MG63 (cell line): ENCODE measurements at places on chromosomes 1 and 21.

GRCh38 chr1:54275349-54275748 lies 75.4 kb downstream of the MRPL37 start:
- DNase-seq = peak; percentile 99

- DNase-seq = peak; percentile 52
These were observed 30.0 kb downstream of the LRRC3 start for GRCh38 chr21:44485254-44485793.

GRCh38 chr1:9374748-9375341 lies 82.2 kb downstream of the SPSB1 start:
- DNase-seq = no peak

GRCh38 chr1:56310945-56311344 lies 268.4 kb downstream of the PLPP3 start:
- DNase-seq = no peak

DNA sequence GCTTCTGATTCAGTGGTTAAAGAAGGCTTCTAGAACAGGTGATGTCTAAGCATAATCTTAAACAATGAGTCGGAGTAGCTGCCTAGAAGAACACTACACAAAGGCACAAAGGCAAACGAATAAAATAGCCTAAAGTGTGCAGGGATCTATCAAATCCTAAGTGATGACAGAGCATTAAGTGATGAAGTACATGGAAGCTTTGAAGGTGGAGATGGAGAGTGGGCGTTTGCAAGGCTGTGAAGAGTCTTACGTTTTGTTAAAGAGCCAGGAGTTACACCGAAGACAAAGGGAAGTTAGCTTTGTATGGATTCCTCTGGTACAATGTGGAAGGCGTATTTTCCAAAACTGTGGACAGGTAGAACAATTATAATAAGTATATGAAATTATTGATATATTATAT lies 270.6 kb downstream of the NEGR1 start:
- DNase-seq = no peak

DNA sequence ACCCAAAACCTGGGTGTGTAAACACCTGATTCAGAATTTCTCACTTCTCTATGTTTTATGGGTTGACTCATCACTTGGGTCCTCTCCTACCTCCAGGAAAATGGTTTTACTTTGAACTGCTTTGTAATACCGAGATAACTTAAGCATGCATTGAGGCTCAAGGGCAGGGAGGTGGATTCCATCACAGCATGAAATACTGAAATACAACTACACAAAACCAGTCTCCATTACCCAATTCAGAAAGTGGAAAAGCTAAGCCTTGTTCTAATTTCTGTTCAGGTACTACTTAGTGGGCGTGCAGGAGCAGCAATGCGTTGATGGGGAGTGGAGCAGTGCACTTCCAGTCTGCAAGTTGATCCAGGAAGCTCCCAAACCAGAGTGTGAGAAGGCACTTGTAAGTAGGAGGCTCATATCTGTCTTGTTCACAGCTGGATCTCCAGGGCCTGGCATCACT lies 6.1 kb upstream of the C4BPA start:
- DNase-seq = no peak

DNA sequence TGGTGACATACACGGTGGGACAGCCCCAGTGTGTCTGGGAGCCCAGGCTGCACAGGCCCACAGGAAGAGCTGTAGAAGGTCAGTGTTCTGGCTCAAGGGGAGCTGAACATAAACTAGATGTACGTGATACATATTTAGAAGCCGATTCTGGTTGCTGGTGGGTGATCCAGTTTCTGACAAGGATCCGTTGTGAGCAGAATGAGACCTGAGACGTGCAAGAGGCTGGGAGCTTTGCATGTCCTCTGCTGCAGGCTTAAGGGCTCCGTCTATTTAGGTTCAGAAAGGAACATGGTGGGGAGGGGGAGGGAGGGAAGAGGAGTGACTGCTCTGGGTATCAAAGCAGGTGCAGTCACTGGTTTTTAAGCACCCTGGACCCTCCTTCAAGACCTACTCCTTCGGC lies 18.6 kb downstream of the LRRC38 start:
- DNase-seq = no peak

- DNase-seq = peak; percentile 34
These were observed 1.8 kb downstream of the ARPC5 start for GRCh38 chr1:183633676-183634343.

- DNase-seq = peak; percentile 79
These were observed 534 bp downstream of the C1orf56 start for GRCh38 chr1:151047925-151048644.

GRCh38 chr1:209383907-209384709 lies 199.4 kb upstream of the CAMK1G start:
- DNase-seq = no peak

- no peak for DNase-seq
These were observed 14.1 kb upstream of the A3GALT2 start for GRCh38 chr1:33335020-33335419.

- no peak for DNase-seq
These were observed 27.3 kb downstream of the F11R start for GRCh38 chr1:160993544-160994193.

- no peak for DNase-seq
These were observed 246.4 kb downstream of the MATN1 start for GRCh38 chr1:30476911-30477459.

- DNase-seq = no peak
These were observed 263.3 kb downstream of the MRPL39 start for GRCh38 chr21:25343774-25344545.

DNA sequence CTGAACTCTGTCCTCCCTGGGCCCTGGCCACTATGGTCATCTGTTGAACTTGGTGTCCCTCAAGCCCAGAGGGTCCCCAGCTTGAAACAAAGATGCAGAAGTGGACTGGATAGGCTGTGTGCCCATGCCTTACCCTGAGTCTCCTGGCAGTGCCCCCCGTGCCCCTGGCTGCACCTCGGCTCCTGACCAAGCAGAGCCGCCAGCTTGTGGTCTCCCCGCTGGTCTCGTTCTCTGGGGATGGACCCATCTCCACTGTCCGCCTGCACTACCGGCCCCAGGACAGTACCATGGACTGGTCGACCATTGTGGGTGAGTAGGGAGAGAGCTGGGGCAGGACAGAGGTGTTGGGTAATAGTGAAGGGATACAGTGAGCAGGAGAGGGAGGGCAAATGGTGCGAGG lies 10.7 kb downstream of the TIE1 start:
- DNase-seq = no peak

- DNase-seq = no peak
These were observed 207.1 kb downstream of the HIVEP3 start for GRCh38 chr1:41711581-41711980.

- DNase-seq = no peak
These were observed 14.1 kb downstream of the CTSS start for GRCh38 chr1:150751443-150751842.

DNA sequence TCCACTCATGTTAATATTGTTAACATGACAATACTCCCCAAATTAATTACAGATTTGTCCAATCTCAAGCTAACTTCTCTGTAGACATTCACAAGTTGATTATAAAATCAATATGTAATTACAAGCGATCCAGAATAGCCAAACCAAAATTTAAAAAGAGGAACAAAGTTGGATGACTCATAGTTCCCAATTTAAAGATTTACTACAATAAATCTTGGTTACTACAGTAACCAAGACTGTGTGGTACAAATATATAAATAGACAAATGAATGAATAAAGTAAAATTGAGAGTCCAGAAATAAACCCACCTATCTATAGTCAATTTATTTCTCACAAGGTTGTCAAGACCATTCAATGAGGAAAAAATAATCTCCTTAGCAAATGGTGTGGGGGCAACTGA lies 7.1 kb upstream of the KRTAP10-4 start:
- no peak for DNase-seq

DNA sequence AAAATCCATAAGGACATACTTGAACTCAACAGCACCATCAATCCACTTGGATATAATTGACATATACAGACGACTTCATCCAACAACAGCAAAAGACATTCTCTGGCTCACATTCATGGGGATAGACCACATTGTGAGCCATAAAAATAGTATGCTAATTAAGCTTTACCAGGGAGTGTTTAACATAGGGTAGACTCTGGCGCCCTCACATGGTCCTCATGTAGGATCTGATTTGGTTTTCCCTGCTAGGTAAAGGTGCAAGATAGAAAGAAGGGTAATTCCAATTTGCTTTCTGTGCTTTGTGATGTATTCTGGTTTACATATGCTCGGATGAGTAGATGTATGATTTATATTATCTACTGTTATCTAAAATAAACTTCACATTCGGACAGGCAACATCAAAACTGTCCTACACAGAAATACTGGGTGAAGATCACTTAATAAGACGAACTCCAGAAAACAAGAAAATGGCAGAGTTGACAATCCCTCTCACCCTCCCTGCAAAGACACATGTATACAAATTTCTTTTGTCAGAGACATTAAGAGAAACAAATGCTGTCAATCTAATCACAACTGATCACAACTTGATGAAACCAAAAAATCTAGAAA lies 27.7 kb downstream of the CR1L start:
- peak; percentile 30 for DNase-seq

DNA sequence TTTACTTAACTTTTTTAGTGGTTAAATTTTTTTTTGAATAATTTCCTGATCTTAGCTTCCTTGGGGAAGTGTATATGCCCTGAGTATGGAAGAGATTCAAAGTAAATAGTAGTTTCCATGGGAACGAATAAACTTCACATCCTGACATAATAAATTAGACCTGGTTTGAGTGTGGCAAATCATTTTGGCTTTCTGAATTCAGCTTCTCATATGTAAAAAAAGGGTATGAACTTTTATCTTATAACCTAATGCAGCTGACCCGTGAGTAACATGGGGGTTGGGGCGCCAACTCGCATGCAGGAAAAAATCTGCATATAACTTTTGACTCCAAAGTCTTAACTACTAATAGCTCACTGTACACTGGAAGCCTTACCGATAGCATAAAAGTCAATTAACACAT lies 736.8 kb upstream of the NCAM2 start:
- no peak for DNase-seq

DNA sequence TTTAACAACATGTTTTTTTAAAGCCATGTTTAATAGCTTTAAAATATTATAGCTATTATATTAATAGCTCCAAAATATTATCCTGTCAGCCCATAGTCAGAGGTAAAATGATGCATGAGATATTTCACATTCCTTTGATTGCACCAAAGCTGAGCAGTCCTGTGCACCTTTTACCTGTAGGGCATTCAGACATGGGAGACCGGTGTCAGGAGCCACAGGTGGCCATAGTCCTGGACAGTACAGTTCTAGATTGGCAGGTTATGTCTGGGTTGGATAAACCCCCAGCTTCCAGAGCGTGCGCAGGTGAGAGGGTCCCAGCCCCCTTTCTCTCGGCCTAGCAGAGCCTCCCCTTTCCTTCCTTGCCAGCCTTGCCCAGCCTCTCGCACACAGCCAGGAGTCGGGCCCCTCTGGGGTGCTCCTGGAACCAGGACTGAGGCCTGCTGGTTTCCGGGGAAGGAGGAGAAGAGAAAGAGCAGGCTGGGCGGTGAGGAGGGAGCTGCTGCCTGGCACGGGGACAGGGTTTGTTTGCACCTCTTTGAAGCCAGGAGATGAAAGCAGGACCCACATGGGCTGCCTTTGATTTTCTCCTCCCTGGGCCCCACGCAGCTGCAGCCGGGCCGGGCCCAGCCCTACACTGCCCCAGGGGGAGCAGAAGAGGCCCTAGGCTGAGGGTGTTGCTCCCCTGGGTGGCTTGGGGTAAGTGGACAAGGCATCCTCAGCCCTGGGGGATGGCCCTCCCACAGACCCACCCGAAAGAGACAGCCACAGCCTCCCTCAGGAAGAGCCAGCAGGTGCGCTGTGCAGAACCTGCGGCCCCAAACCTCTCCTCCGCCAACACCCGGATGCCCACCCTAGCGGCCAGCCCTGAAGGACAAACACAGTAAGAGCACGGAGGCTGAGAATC lies 75.2 kb upstream of the TARDBP start:
- DNase-seq = no peak

DNA sequence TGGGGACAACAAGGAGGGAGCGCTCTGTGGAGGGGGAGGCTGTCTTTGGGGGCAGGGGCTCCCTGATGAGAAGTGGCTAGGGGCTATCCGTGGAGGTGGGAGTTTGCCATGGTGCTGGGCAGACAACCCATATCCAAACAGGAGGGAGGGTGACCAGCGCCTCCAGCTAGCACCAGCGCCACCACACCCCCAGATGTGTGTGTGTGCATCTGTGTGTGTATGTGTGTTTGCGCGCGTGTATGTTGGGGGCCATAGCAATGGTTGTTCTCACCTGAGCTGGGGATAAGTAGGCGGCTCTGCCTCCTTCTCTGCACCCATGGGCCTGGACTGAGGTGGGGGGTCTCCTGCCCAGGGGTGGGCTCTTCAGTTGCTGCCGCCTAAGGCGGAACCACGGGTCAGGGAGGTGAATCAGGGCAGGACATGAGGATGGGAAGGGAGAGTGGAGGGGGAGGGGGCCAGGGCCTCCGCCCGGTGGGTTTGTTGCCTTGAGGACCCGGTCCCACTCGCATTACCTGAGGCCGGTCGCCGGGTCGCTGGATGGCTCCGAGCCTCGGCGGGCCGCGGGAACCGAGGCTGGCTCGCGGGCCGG lies 345 bp downstream of the HPCAL4 start:
- no peak for DNase-seq

- DNase-seq = no peak
These were observed 241.8 kb upstream of the KIAA0040 start for GRCh38 chr1:175434283-175434860.

DNA sequence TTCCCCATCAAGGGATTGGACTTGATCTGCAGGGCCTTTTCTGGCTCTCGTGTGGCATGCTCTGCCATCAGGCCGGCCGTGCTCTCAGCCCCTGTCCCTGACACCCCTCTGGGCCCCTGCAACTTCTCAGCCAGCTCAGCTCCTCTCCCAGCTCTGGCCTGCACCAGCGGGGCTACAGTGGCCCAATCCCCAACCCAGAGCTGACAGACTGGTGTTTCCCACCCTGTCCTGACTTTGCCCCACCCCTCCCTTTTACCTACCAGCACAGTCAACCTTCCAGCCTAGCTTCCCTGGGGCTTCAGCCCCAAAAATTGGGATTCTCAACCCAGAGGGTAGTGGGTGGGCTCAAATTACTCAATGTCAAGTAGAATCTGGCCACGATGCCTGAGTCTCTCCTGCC lies 149.3 kb downstream of the SYF2 start:
- DNase-seq = no peak

- DNase-seq = no peak
These were observed 948 bp downstream of the FBXO2 start for GRCh38 chr1:11653101-11653860.

DNA sequence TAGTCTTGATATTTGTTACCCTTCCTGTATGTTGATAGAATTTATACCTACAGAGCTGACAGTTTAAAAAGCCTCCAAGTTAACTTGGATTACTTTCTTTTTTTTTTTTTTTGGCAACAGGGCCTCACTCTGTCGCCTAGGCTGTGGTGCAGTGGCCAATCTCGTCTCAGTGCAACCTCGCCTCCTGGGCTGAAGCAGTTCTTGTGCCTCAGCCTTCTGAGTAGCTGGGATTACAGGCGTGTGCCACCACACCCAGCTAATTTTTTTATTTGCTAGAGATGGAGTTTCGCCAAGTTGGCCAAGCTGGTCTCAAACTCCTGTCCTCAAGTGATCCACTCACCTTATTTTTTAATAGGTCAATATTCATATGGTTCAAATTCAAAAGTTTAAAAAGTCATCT lies 32.7 kb downstream of the WDTC1 start:
- DNase-seq = no peak

GRCh38 chr1:90012300-90012699 lies 17.4 kb downstream of the ZNF326 start:
- DNase-seq = no peak

GRCh38 chr1:115781851-115782250 lies 13.3 kb upstream of the CASQ2 start:
- DNase-seq = no peak

GRCh38 chr1:85133565-85134159 lies 67.2 kb downstream of the SYDE2 start:
- DNase-seq = no peak

GRCh38 chr1:220631238-220631815 lies 58.8 kb upstream of the C1orf115 start:
- no peak for DNase-seq

- peak; percentile 62 for DNase-seq
These were observed 21.8 kb downstream of the ATF3 start for GRCh38 chr1:212630158-212630900.
